ENCODE measurements at places on chromosomes 7 and 10.

GRCh38 chr10:65847436-65848230 is 1078.2 kb upstream of the LRRTM3 start:
- no peak for DNase-seq

DNA sequence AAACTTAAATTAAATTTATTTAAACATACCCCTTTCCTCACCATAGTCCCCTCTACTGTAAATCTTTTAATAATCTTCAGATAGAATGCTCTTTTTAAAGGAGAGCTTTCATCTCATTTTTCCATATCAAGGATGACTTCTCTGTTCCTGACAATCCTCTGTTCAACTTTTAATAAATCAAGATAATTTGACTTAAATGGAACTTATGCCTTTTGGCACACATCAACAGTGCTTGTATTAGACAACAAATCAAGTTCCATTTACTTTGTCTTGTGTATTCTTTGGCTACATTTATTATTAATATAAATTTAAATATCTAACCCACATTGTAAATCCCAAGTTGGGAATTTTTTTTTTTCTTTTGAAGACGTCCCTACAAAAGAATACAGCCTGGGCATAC is 42.7 kb upstream of the HYAL4 start:
- no peak for DNase-seq

GRCh38 chr10:48536156-48536500 is 68.7 kb downstream of the ARHGAP22 start:
- no peak for DNase-seq

GRCh38 chr10:101829561-101830315 is 11.5 kb upstream of the OGA start:
- DNase-seq: peak; percentile 25

DNA sequence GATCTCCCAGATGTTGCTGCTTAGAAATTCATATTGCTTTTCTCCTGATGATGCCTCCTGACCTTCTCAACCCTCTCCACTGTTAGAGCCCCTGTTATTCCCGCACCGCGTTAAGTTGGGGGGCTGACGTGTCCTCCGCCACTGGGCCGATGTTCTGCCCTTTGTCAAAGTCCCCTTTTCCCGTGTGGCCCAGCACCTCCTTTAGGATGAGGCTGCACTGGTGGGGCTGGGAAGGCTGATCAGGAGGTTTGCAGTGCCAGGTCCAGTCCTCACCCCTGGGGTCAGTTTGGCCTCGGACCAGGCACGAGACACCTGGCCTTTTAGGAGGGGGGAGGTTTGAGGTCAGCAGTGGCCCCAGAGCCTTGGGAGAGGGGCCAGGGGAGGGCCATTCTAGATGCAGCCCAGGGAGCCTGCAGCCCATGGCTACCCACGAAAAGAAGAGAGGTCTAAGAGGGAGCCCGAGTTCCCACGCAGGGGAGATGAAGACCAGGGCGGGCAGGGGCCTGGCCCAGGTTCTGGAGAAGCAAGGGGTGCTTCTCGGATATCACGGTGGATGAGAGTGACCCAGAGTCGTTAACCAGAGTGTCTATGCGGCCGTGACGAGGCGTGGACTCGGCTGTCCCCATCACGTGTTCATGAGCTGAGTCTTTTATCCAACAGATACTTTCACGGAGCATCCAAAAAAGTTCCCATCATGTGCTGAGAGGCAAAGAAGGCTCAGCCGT is 150.4 kb downstream of the DNAJB6 start:
- no peak for DNase-seq

DNA sequence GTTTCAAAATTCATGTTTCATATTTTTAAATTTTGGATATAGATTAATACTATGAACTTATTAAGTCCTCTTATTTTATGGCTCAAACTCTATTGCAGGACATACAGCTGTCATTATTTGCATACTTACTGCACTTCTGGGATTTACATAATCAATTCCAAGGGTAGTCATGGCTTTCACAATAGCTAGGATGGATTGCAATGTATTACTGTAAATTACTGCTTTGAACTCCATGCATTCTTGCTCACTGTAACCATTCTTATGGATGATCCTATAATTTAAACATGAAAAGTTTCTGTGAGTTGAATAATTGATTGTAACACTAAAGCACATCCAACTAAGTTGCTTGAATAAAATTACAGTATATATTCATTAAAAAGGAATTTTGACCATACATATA is 23.5 kb downstream of the GNAT3 start:
- DNase-seq: no peak

DNA sequence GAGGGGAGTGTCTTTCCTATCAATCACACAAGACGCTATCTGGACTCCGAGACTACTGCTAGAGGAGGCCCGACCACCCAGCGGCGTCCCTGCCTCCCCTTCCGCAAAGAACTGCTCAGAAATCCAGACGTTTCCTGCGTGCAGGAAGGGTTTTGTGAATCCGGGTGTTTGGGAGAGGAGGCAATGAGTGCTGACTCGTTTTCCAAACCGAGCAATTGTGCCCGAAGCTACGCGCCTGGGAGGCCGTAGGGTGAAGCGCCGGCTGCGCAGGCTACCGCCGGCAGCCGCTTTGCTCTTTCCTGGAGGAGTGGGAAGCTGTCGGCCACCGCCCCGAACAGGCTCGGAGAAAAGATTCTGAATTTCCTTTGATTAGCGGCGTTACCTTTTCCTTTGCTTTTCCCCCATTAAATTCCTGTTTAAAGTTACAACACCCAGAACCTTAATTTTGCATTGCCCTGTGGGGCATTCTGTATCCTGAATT is 5.3 kb downstream of the VAX1 start:
- no peak for DNase-seq

GRCh38 chr7:97016381-97017191 is 8.0 kb downstream of the DLX5 start:
- DNase-seq: no peak

GRCh38 chr10:75999001-75999400 is 567.6 kb downstream of the LRMDA start:
- DNase-seq: no peak

DNA sequence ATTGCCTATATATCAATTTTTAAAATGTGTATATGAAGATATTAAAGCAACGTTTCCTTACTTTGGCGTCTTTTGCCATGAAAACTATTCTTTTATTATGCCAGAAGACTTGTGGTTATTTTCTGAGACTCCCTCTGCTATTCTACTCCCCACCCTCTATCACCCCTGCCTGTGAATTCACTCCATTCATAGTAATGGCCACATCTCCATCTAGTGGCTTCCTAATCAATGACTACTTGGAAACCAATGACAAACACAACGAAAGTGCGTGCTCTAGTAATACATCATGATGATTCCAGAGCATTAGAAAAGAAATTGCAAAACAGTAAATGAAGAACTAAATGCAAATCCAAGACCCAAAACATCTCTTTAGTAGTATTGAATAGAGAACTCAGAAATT is 186.7 kb upstream of the HGF start:
- DNase-seq: no peak

GRCh38 chr7:100583132-100584053 is 2.5 kb downstream of the LRCH4 start:
- DNase-seq: no peak

DNA sequence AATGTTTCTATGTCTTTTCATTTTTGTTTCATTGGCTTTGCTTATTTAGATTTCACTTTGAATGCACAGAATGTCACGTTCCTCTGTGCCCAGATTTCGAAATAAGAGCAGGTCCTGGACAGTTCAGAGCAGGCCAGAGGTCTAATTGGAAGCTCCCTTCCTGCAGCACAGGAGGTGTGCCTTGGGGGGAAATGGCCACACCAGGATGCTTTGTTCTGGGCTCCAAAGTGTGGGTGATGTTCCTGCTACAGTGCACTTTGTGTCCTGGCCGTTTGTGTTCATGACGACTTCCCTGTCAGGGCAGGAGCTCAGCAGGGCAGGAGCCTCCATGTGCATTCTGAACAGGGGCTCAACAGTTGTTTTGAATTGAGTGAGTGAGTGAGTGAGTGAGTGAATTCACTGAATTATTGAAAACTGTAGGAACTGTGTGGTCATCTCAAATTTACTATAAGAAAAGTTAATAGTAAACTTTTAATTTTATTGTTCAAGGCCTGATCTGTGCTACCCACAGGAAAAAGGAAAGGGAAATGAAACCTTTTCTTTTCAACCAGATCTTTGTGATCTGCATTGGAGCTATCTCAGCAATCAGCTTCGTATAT is 109.5 kb upstream of the GJD4 start:
- DNase-seq: no peak

- DNase-seq: no peak
Measured at GRCh38 chr7:107922886-107923285, 31.9 kb downstream of the DLD start.

DNA sequence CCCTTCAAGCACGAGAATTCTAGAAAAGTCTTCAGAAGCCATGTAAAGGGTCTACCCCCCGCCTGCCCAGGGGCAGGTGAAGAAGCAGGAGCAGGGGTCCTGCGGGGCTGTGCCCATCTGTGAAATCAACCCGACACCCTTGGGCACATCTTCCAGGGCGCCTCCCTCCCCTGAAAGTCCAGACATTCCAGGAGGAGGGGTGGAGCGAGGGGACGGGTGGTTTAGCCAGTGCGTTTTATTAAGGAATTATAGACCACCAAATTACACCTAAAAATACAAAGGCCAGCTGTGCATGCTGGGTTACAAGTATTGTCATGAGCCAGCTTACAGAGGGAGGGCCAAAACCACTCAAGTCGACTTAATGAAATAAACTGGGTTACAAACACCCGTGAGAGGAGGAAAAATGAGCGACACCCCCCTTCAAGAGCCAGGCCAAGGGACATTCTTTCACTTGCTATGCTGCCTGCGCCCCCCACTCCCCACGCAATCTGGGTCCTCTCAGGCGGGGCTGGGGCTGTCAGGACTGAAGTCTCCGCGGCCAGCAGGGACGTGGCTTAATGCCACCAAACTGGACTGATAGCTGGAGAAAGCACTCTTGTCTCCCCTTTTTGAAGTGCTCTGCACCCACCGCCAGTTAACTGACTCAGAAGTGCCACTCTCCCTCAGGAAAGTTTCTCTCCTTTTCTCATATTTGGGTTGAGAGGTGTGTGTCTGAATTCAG is 360.3 kb downstream of the FRMD4A start:
- no peak for DNase-seq

DNA sequence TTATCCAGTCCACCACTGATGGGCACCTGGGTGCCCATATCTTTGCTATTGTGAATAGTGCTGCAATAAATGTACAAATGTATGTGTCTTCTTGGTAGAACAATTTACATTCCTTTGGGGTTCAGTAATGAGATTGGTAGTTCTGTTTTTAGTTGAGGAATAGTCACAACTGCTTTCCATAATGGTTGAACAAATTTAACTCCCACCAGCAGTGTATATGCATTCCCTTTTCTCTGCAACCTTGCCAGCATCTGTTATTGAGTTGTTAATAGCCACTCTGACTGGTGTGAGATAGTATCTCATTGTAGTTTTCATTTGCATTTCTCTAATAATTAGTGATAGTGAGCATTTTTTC is 27.8 kb downstream of the COA1 start:
- no peak for DNase-seq

DNA sequence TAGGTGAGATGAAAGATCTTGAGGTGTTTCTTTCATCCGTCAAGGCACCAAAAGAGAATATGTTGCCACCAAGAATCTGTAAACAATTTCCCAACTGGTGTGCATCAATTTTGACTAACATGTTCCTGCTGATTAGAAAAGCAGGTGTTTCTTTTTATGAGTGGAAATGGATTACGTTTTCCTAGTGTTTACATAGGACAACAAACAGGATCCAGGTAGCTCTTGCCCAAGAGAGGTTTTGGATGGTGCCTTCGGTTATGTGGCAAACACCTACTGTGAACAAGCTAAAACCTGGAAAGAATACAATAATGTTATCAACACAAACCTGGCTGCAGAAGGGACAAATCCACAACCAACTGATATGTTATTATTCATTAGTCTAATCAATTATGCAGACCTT is 53.6 kb upstream of the WNT16 start:
- DNase-seq: no peak

GRCh38 chr10:93390306-93391090 is 91.6 kb downstream of the MYOF start:
- DNase-seq: no peak

DNA sequence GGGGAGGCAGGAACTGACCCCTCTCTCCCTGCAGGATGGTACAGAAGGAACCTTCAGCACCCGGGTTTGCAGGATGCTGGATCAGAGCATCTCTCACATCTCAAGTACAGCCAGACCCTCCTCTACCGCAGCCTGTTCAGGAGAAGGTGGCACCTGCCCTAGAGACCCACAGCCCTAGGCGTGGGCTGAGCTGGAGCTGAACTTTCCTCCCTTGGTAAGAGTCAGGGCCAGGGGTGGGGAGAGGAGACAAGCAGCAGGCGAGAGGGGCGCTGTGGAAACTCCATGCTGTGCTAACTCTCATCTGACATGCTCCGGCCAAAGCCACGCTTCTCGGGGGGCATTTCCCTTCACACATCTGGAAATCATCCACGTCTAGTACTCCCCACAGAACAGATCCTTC is 154.4 kb downstream of the DIP2C start:
- no peak for DNase-seq

- DNase-seq: no peak
Measured at GRCh38 chr7:876972-877311, 588 bp downstream of the GET4 start.

DNA sequence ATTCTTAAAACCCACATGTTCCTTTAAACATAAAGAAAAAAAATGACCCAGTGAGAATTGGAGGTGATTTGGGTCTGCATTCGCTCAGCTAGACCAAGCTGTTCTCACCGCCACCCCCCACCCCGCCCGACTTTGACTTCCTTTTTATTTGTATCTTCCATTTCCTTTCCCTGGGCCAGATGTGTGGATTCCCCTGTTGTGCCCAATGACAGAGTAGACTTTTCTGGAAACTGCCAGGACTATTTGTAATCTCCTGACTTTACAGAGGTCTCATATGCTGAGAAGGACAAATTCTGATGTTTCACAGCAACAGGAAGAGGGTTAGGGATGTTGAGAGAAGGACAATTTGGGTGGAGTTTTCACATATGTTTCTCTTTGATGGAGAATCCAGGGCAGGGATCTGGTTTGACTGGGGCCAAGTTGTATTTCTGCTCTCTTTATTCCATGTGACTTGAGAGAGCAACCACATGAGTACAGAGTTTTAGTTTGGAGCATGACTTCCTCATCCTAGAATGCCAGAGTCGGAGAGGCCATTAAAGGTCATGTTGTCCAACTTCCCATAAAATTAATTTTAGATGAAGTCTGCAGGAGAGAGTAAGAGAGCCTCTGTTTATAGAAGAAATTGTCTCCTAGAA is 1023.2 kb downstream of the LRMDA start:
- no peak for DNase-seq

- no peak for DNase-seq
Measured at GRCh38 chr7:143385891-143386781, 5.0 kb downstream of the ZYX start.
